Stimulated activated CD8-positive, alpha-beta memory T cell treated with anti-CD3 and anti-CD28 coated beads, Interleukin-4, amount 100 ng/mL, for 4 hours (primary cell): ENCODE measurements at places on chromosomes 1 and 21.

- no peak for DNase-seq
Measured at GRCh38 chr1:226203240-226203639, 16.7 kb upstream of the ACBD3 start.

DNA sequence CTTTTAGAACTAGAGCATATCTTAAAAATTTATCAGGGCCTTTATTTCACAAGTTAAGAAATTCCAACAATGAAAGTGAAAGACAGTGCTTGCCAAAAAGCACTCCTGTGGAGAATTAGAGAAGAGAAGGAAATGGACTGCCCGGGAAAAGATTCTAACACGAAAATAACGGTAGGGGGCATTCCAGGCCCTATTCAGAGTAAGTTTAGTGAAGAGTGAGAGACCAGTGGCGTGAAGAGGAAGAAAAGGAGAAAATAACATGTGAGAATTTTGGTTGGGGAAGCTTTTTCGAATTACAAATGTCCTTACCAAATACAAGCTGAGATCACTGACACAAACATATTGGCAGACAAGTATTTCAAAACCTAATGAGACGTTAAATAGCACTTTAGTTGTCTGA lies 38.4 kb upstream of the RBM34 start:
- DNase-seq, result no peak

DNA sequence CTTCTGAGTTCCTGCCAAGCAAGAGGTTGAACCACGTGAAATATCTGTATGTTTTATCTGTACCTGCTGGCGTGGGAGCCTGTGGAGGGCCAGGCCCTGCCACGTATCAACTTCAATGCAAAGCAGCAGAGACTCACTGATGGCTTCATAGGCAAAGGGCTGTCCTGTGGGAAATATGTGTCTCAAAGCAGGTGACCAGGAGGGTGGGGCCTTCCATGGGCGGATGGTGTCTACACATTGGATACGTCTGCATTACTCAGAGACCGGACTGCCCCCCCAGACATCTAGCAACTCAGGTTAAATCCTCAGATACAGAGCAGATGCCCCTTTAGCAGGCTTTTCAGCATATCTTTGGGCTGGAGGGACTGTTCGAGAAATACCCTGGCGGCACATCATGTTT lies 210.8 kb upstream of the C1orf174 start:
- no peak for DNase-seq

DNA sequence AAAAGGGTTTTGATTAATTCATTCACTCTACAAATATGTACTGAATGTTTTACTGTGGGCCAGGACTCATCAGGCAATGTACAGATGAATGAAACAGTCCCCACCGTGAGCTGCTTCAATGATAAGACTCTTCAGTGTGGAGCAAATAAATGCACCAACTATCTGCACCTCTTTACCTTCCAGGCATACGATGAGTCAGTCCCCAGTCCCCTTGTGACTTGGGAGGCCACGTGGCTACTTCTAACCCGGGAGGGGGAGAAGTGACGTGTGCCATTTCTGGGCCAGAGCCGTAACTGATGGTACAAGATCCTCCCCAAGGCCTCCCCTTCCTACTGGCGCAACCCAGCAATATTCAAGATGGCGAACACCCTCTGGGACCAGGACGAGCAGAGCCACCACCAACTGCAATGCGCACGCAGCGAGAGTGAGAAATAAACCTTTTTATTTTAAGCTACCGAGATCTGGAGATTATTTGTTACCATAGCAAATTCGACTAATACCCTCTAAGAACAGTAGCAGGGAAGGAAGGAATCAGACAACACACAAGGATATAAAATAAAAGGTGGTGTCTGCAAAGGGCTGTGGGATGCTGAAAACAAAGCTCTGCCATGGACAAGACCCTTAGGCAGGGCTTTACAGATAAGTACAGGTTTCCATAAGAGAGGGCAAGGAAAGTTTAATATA lies 74.5 kb downstream of the NPHP4 start:
- no peak for DNase-seq

DNA sequence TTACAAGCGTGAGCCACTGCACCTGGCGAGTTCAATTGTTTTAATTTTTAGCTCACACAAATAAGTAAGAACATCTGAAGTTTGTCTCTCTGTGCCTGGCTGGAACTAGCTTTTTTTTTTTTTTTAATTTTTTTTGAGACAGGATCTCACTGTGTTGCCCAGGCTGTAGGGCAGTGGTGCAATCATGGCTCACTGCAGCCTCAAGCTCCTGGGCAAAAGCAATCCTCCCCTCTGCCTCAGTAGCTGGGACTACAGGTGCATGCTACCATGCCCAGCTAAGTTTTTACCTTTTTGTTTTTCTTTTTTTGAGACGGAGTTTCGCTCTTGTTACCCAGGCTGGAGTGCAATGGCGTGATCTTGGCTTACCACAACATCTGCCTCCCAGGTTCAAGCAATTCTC lies 7.9 kb downstream of the NKAIN1 start:
- DNase-seq, result no peak

DNA sequence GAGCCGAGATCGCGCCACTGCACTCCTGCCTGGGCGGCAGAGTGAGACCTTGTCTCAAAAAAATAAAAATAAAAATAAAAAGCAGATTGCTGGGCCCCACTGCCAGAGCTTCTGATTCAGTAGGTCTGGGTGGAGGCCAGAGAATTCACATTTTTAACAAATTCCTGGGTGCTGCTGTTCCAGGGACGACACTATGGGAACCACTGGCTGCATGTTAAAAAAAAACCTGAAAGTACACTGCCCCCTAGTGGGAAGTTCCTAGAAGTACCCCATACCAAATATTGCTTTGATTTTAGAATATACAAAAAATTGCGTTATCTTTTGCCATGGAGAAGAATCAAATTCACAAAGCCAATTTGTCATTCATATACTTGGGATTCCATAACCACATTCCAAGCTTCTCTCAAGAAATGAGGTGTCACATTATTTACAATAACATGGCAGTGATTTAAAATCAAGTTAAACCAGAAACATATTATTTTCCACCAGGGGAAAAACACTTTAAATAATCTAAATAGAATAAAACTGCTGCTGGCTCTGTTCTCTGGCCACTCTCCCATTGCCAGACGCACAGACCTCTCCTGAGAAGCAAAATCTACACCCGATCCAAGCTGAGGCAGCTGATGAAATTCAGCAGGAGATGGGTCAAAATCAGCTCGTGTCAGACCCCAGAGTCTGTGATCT lies 27.4 kb downstream of the SYF2 start:
- DNase-seq, result no peak
